Right forelimb (tissue), 1 donor: ENCODE measurements at places on chromosomes 5 and 9.

DNA sequence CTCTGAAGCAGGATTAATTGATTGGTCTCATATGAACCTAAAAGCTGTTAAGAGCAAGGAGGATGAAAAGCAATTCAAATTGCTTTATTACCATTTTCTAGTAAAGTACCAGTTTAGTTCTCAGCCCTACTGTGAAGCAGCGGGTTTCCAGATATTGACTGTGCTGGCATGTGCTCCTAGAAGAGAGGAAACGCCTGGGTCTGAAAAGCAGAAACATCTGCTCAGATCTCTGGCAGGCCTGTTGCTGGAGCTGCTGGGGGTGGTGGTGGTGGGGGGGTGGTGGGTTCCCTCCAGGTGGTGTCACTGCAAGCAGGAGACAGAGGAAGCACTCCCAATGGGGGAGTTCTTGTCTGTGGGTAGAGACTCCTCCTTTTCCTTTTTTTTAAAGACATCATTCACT lies 105.5 kb upstream of the ZNF462 start:
- no peak for DNase-seq

DNA sequence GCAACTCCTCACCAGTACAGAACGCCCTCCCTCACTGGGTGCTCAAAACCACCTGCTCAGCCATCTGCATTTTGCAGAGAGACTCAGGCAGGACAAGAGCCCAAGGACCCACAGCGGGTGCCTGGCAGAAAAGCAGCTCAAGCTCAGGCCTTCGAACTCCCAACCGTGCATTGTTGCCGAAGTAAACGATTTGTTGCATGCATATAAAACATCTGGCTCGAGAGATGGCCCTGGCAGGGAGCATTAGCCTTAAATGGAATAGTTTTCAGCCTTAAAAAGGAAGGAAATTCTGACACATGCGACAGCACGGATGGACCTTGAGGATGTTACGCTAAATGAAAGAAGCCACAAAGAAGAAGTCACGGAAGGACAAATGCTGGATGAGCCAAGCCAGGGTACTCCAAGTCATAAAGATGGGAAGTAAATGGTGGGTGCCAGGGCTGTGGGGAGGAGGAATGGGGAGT lies 160.4 kb upstream of the PHYKPL start:
- DNase-seq: no peak

GRCh38 chr9:116741742-116742141 lies 54.6 kb downstream of the TRIM32 start:
- DNase-seq: no peak

DNA sequence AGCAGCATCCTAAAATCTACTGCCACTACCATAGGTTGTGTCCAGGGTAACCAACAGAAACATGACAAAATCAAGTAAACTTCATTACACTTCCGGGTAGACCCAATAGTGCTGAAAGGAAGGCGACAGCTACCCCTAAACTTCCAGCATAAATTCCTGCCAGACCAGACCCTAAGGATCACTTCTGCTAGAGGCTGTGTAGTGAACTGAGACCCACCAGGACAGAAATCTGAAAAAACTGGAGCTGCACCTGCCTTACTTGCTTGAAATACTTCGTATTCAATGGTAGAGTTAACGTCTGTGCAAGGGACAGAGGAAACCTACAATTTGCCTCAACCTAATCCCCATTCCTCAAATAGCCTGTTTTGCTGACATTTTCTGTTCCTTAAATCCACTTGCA lies 1.0 kb upstream of the SECISBP2 start:
- no peak for DNase-seq

GRCh38 chr9:133694686-133695085 lies 43.5 kb downstream of the SARDH start:
- no peak for DNase-seq

DNA sequence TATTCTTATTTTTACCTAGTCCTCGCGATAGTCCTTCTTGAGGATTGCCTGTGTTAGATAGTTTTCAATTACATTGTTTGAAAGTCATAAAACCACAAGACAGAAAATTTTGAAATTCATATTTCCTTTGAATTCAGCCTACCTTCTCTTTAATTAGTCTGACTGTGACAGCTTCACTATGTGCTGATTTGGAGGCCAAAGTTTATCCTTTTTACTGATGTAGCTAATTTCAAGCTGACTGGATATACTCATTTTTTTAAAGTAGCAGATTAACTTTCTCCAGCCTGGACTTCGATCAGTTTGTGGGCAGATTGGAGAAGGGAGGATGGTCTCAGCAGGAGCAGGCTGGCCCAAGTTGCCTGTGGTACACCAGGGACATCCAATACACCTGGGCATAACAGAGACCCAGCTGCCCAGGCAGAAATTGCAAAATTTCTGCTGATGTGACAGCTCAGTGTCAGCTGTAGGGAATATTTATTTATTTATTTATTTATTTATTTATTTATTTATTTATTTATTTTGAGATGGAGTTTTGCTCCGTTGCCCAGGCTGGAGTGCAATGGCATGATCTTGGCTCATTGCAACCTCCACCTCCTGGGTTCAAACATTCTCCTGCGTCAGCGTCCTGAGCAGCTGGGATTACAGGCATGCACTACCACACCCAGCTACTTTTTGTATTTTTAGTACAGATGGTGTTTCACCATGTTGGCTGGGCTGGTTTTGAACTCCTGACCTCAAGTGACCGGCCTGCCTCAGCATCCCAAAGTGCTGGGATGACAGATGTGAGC lies 24.2 kb downstream of the AGXT2 start:
- no peak for DNase-seq
